Bronchial epithelial cell (primary cell): ENCODE measurements at places on chromosomes 3 and 15.

GRCh38 chr3:64539451-64540196 lies 148.2 kb downstream of the ADAMTS9 start:
- no peak for DNase-seq

GRCh38 chr3:24160424-24161095 lies 215.5 kb downstream of the NR1D2 start:
- DNase-seq: no peak

- no peak for DNase-seq
Observed at GRCh38 chr3:130895690-130896488, 2.0 kb downstream of the ATP2C1 start.

DNA sequence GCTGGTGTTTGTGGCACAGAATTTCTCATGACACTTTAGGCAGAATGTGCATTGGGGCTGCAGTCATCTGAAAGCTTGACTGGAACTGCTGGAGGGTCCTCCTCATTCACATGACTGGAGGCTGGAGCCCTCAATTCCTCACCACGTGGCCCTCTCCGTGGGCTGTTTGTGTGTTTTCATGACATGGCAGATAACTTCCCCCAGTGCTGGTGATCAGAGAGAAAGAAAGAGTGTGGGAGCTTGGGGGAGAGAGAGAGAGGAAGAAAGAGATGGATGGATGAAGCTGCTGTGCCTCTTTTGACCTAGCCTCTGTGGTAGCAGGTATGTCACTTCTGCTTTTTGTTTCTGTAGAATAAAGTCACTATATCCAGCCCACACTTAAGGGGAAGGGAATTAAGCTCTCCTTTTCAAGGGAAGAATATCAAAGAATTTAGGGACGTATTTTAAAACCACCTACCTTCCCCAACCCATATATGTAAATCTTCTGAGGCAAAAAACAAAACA lies 169.6 kb upstream of the IL12A start:
- DNase-seq: no peak
